ENCODE measurements at places on chromosomes 6 and 20. TPM values are rescaled to one million over a fixed set of nuclear protein-coding genes. Genes with fewer than 3 reads are reported as not detected.
A peak's percentile ranks its signal among the peaks of the same experiment; 100 is the strongest.

DNA sequence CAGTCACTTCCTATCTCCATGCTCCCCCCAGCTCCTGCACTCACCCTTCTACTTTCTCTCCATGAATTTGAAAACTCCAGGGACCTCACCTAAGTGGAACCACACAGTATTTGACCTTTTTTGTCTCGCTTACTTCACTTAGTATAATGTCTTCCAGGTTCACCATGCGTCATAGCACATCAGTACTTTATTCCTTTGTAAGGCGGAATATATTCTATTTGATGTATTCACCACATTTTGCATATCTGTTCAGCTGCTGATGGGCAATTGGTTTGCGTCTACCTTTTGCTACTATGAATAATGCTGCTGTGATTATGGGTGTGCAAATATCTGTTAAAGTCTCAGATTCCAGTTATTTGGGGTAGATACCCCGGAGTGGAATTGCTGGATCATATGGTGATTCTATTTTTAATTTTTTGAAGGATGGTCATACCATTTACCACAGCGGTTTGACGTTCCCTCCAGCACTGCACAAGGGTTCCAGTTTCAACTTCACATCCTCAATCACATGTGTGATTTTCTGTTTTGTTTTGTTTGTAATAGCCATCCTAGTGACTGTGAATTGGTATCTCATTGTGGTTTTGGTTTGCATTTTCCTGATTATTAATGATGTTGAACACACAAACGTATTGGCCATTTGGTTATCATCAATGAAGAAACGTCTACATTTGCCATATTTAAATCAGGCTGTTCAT, 20.3 kb upstream of the SYNDIG1 start:
- H3K27me3 ChIP-seq, result no peaks in the 10 kb centered on the region
- no peaks in the 10 kb centered on the region for H3K36me3 ChIP-seq
- no peaks in the 10 kb centered on the region for H3K4me1 ChIP-seq
- no peak overlapping the region for H3K4me3 ChIP-seq

DNA sequence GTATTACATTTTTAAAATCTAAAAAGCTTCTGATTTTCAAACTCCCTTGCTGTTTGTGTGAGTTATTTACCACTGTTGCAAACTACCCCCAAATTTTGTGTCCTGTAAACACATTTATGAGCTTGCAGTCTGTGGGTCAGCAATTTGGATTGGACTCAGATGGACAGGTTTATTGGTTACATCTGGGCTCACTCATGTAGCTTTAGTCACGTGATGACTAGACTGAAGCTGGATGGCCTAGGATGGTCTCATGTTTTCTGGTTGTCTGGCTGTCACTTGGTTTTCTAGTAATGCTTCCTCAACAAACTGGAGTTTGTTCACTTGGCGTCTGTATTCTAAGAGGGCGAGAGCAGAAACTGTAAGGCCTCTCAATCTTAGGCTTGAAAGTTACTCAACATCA, 12.2 kb upstream of the C6orf58 start:
- no peak for DNase-seq
- H3K27ac ChIP-seq, result no peak overlapping the region

- H3K4me1 ChIP-seq, result no peaks in the 10 kb centered on the region
- H3K36me3 ChIP-seq, result no peaks in the 10 kb centered on the region
- H3K4me3 ChIP-seq, result no peak overlapping the region
- no peaks in the 10 kb centered on the region for H3K27me3 ChIP-seq
- DNase-seq, result no peak
These were observed 212.5 kb downstream of the FOXA2 start for GRCh38 chr20:22371843-22372242.

GRCh38 chr6:143160015-143160414, 99.3 kb downstream of the AIG1 start:
- H3K4me3 ChIP-seq, result no peak overlapping the region
- no peaks in the 10 kb centered on the region for H3K4me1 ChIP-seq
- no peaks in the 10 kb centered on the region for H3K27me3 ChIP-seq
- no peaks in the 10 kb centered on the region for H3K36me3 ChIP-seq
- DNase-seq, result no peak
- no peak overlapping the region for H3K27ac ChIP-seq

DNA sequence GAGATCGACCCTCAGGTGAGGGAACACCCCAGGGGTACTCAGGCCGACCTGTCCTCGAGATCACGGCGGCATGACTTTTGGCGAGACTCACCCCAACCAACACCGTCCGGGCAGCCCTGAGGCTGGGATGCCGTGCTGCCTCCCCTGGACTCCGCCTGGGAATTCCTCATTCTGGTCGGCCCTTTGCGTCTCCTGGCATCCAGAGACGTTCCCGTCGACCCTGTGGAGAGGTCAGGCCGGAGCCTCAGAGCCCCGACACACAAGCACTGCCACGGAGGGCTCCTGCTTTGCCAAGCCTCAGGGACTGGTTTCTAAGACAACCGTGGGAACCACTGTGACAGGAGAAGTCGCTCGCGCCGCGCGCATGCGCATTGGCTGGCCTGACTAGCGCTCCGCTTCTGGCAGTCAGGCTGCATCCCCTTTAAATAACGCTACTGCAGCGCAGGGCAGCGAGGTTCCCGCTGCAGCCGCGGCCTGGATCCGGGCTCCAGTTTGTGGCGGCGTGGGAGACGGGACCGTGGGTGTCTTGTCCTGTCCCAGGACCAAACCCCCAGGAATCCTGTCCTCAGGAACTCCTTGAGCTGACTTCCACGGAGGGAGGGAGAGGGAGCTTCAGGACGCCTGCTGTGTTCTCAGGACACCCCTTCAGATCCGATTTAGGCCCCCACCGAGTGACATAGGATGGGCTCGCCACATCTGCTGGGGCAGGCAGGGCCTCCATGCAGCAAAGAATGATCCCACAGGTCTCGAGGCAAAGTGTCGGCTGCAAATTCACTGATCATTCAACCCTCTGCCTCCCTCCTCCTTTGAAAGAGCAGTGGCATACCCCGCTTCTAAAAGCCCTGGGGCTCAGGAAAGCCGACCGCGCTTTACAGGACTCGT, 163.2 kb upstream of the ZNF337 start:
- peak; percentile 80 for DNase-seq
- H3K36me3 ChIP-seq, result no peaks in the 10 kb centered on the region
- no peaks in the 10 kb centered on the region for H3K27me3 ChIP-seq
- H3K4me3 ChIP-seq, result no peak overlapping the region
- no peak overlapping the region for H3K27ac ChIP-seq

GRCh38 chr20:37630166-37630565, 63.7 kb upstream of the CTNNBL1 start:
- H3K27ac ChIP-seq, result no peak overlapping the region
- H3K4me3 ChIP-seq, result no peak overlapping the region
- DNase-seq, result no peak
- H3K4me1 ChIP-seq, result no peaks in the 10 kb centered on the region
- H3K36me3 ChIP-seq, result no peaks in the 10 kb centered on the region

DNA sequence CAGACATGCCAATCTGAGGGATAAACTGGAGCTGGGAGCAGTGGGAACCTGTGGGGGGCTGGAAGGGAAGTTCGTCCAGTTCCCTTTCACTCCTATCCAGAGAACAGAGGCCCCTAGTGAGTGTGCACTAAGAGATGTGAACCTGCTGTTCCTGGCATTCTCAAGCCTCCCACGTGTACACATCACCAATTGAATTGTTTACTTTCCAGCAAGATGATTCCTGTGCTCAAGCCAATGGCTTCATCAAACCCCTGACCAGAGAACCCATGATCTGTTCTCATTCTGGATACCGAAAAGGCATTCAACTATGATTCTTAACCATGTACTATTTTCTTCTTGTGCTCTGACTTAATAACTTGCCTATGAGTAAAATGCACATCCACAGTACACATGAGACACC, 10.2 kb upstream of the SLC22A3 start:
- H3K4me1 ChIP-seq, result no peaks in the 10 kb centered on the region
- no peak for DNase-seq
- H3K27ac ChIP-seq, result no peak overlapping the region

- H3K4me3 ChIP-seq, result no peak overlapping the region
- H3K36me3 ChIP-seq, result no peaks in the 10 kb centered on the region
- no peak for DNase-seq
These were observed 10.5 kb upstream of the KHDRBS2 start for GRCh38 chr6:62296541-62296940.

DNA sequence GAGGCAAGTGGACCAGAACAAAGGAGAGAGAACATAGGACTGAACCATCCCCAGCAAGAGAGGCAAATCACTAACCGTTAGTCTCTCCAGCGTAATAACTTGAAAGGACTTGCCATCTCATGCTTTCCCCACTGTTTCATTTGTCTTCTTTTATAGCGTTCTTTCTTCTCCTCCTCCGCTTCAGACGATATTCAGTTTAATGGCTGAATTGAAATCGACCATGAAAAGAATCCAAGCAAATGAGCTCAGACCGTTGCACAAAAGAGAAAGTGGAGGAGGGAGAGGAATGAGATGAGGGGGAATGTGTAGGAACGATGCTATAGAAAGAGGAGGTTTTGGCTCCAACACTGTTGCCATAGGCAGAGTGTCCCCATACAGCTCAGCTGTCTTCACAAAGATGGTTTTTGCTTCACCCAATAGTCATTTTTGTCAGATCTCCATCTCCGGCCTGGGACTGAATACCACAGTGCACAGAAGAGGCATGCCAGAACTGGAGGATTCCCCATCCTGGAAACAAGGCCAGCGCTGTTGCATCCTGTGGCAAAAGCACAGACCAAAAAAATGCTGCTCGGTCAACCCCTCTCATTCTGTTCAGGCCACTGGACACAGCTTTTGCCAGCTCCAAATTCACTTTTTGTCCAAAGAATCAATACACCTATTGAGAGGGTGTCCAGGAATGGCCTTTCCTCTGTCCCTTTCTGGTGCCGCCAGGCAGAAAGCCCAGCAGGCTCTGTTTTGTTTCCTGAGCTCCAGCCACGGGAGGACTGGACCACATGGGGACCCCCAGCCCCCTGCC, 176.1 kb downstream of the ID4 start:
- DNase-seq, result no peak
- no peaks in the 10 kb centered on the region for H3K4me1 ChIP-seq
- H3K27ac ChIP-seq, result no peak overlapping the region
- H3K27me3 ChIP-seq, result no peaks in the 10 kb centered on the region
- H3K36me3 ChIP-seq, result no peaks in the 10 kb centered on the region

Gene SNAI1
- total RNA-seq, result 7.6 TPM

DNA sequence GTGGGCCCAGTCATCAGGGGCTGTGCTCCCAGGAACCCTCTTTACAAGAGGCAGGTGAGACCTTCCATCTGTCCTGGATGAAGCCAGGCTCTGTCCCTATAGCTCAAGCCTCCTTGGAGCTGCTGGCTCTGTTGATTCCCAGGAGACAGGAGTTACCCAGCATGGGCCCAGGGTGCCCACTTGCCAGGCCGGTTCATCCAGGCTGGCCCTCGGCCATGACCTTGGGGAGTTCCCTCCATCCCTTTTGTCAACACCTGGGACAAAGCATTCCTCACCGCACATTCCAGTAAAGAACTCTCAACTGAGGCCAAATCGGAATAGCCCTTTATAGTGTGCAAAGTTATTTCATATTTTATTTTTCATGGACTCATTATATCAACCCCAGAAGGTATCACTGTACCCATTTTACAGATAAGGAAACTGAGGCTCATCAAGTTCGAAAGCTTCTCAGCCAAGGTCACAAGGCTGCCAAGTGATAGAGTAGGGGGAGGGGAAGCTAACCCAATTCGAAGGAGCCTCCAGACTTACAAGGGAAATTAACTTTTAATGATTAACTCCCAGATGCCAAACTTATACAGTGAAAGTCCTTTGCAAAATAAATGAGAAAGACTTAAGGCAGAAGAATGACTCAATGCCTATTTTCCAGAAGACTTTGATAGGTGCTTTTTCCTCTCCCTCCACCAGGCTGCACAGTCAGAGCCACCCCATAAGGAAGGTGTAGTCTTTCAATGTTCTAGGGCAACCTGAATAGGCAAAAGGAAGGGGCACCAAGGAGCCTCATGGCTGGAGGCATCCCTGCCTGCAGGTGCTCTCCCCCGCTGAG, 18.5 kb downstream of the SDC4 start:
- H3K4me1 ChIP-seq, result no peaks in the 10 kb centered on the region
- no peak for DNase-seq
- no peak overlapping the region for H3K27ac ChIP-seq
- H3K4me3 ChIP-seq, result no peak overlapping the region
- no peaks in the 10 kb centered on the region for H3K36me3 ChIP-seq
- H3K27me3 ChIP-seq, result no peaks in the 10 kb centered on the region

- DNase-seq, result no peak
- no peaks in the 10 kb centered on the region for H3K36me3 ChIP-seq
- no peak overlapping the region for H3K27ac ChIP-seq
- H3K27me3 ChIP-seq, result no peaks in the 10 kb centered on the region
- peaks cover 3% of the 10 kb centered on the region for H3K4me1 ChIP-seq
- H3K4me3 ChIP-seq, result no peak overlapping the region
These were observed 5.1 kb downstream of the ELOVL2 start for GRCh38 chr6:11039040-11039439.

DNA sequence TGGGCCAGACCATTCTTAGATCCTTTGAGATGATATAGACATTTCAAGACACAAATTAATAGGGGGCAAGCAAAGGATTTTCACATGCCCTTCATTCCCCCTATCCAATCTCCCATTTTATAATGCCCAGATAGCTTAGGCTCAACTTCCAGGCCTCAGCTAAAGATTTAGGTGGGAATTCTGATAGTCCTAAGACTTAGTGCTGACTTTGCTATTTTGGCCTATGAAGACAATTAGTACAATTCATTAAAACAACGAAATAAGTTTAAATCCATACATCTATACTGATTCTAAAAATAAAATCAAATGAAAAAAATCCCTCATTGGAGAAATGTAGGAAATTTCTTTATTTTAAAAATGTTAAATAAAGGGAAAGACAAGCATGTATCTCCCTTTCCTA, 259.5 kb downstream of the CBLN4 start:
- H3K4me3 ChIP-seq, result no peak overlapping the region
- no peaks in the 10 kb centered on the region for H3K4me1 ChIP-seq
- no peak overlapping the region for H3K27ac ChIP-seq
- no peak for DNase-seq
- H3K27me3 ChIP-seq, result no peaks in the 10 kb centered on the region
- H3K36me3 ChIP-seq, result no peaks in the 10 kb centered on the region

DNA sequence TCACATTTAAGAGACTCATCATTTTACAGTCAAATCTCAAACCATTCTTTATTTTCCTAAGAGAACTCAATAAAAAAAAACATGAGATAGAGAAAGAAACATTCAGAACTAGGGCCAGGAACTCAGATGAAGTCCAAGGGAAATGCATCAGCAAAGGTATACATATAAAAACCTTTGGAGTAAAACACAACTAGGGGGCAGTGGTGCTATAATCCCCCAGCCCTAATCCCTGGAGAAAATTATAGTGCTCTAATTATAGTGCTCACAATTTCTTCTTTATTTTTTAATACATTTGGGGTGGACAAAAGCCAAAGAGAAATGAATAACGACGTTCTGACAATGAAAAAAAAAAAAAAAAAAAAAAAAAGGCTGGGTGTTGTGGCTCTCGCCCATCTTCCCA, 100.6 kb upstream of the EMILIN3 start:
- no peak overlapping the region for H3K27ac ChIP-seq
- no peaks in the 10 kb centered on the region for H3K4me1 ChIP-seq
- H3K4me3 ChIP-seq, result no peak overlapping the region
- no peaks in the 10 kb centered on the region for H3K27me3 ChIP-seq
- H3K36me3 ChIP-seq, result no peaks in the 10 kb centered on the region

Gene LY6G6D
- not detected for total RNA-seq
